ENCODE measurements at places on chromosomes 11 and 22.

DNA sequence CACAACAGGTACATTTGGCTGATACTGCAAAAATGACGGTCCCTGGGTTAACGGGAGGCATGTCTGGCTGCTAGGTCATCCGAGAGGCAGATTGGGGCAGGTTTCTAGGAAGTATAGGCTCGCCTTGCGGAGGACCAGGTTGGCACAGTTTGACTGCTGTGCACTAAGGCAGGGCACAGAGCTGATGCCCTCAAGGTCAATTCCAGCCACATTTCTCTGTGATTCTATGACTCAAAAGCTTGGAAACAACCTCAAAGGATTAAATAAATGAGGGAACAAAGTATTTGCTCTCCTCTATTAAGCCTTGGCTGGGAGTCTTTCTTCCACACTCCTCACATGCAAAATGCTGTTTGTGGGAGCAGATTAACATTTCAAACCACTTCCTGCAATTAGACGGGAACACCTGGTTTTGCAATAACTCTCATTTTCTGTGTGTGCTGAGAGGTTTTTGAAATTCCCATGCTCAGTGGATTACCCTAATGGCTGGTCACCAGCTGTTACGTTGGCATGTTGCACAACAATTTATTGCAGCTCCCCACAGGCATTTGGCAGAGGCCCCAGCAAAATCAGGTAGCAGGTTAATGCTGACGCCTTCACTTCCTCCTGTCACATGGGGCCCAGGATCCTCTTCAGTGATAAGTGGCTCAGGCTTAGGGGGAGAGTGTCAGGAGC, 61.0 kb upstream of the PLET1 start:
- DNase-seq = no peak

- no peak for DNase-seq
Observed at GRCh38 chr11:68043349-68044144, 4.7 kb downstream of the TCIRG1 start.

DNA sequence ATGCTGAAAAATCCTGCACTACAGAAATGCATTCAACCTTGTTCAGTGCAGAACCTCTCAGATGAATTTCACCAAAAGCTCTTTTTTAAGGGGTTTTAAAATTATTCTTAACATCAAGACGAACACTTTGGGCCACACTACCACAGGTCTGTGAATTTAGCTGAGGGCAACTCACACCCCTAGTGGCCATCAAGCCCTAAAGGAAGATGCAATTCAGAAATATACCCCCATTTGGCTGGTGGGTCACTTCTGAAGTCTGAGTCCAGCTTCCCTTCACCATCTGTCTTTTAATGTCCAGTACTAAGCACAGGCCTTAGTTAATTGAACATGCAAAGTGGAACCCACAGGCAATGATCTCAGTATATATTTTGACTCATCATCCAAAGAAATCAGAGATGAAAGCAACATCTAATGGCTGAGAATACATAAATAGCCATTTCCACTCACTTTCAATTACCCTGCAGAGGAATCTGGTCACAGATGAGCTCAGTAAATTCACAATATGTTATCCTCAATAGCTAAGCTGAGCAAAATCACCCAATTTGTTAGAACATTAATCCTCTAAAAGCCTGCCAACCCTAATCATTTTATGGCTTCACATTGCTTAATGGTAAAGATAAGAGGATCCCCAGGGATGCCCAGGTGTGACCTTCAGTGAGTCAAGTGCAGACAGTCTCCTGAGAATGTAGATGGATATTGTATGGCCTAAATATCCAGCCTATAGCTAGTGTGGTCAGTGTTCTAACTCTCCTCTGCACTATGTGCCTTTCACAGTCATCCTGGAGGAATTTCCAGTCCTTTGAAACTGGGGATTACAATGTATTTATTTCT, 50.3 kb downstream of the FAM76B start:
- no peak for DNase-seq

GRCh38 chr11:68828155-68828931, 13.4 kb downstream of the CPT1A start:
- no peak for DNase-seq

GRCh38 chr22:42919199-42919598, 62.1 kb upstream of the ARFGAP3 start:
- DNase-seq = no peak

- DNase-seq = no peak
Observed at GRCh38 chr11:132692891-132693290, 839.4 kb downstream of the OPCML start.

DNA sequence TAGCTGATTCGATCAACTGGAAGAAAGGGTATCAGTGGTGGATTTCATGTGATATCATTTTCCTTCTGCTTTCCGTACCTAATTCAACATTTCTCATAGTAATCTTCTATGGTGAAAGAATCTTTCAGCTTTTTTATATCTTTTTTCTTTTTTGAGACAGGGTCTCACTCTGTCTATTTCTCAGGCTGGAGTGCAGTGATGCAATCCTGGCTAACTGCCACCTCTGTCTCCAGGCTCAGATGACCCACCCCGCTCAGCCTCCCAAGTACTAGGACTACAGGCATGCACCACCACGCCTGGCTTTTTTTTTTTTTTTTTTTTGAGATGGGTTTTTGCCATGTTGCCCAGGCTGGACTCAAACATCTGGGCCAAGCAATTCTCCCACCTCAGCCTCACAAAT, 18.6 kb upstream of the CHORDC1 start:
- DNase-seq = no peak

DNA sequence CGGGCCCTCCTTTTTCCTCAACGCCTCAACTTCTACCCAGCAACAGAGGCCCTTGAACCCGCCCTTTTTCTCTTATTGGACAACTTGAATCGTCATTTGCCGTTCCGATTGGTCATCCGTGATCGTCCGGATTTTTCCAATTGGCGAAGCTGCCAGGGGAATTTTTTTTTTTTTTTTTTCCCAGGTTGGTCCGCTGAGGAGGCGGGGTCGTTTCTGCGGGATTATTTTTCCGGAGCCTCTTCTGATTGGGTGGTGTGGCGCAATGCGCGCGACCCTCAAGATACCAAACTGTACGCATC, 465 bp upstream of the TTC9C start:
- peak; percentile 83 for DNase-seq

DNA sequence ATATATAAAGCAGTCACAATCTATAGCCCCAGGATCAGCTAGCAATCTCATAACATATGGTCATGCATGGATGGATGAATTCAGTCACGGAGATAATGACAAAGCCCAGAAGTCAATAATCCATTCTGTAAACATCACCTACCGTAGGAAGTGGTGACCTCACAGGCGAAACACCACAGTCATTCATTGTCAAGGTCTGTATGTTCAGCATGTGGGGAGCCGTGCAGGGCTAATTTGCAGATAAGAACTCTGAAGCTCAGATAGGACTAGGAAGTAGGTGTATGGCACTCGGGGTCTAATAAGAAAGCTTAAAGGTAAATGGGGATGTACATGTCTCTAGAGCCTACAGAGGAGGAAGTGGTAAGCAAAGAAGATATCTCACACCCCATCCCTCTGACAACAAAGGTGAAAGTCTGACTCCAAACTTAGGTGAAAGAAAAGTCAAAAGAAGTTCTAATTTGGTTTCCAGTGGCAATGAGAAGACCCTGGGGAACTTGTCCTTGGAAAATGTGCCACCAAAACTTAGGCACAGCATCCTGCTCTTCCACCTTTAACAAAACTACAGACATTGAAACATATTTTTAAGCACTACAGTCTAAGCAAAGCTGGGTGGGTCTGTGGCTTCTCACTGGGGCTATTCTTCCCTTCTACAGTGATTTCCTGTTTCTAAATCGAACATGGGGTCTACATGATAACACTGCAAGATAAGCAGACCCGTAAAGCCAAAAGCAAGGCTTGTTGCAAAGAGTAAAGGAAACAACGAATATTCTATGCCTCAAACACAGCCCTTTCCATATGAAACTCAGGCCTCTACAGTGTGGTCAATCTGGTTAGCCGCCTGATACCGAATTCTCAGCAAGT, 5.2 kb downstream of the CRTAM start:
- no peak for DNase-seq

GRCh38 chr11:124359566-124359965, 24.7 kb downstream of the OR8B2 start:
- no peak for DNase-seq

DNA sequence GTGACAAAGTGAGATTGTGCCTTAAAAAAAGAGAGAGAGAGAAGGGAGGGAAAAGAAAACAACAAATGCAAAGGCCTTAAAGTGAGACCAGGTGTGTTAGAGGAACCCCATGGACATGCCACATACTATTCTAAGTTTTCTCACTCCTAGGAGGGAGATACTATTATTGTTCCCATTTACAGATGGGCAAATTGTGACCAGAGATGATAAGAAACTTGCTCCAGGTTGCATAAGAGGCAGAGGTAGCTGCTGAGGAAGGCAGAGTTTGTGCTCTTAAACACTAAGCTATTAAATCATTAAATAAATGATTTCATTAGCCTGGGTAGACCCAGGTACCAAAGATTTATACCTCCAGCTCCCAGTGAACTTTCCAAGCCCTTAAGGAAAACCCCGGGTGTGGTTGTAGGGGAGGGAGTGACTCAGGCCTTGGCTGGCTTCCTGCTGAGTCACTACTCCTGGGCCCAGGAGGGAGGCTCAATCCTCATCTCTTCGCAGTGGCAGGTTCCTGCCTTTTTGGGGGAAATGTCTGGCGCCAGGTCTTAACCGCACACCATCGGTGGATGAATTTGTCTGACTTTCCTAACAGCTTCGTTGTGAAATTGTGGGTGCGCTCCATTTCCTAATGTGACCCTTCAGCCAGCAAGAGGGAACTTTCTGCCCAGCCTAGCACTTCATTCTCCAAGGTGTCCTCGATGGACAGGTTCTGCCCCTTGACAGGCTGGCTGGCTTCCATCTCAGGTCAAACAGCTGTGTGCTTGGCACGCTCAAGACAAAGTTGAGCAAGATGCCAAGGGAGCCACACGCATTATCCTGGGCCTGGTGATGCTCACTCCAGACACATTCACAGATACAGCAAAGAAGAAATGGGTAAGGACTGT, 33.4 kb upstream of the PTPRJ start:
- DNase-seq = no peak

DNA sequence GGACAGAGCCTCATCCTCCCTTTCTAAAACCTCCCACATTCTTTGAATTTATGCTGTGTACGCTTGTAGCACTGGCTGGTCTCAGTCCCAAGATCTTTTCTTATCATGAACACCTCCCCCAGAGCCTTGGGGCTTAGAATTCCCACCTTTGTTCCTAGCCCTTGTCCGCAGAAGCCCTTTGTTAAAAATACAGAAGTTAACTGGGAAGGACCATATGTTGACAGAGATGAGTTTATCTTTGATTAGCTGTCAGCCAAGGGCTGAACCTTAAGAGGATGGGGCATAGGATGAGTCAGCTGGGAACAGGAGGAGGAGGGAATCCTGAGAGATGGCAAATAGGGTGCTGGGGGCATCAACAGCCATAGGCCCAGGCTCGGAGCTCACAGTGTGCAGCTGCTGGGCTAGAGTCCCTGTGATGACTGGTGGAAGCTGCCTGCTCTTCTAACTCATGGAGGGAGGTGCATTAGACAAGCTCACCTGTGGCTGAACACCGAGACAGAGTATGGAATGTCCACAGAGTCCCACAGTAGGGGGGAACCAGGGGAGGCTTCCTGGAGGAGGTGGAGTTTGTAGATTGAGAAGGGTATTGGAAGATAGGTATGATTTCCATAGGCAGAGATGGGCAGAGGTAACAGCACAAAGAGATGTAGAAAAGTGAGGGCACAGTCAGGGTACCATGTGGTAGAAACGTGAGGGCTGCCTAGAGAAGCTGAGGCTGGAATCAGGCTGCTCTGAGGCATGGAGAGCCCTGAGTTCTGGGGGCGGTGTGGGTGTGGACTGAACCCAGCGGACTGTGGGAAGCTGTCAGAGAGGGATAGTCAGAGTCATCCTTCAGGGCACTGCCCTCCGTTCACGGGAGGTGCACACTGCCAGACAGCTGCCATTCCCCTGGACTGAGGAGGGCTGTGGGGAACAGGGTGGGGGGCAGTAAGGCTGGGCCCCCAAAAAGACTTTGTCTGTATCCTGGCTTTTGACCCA, 9.9 kb downstream of the MICAL2 start:
- no peak for DNase-seq

DNA sequence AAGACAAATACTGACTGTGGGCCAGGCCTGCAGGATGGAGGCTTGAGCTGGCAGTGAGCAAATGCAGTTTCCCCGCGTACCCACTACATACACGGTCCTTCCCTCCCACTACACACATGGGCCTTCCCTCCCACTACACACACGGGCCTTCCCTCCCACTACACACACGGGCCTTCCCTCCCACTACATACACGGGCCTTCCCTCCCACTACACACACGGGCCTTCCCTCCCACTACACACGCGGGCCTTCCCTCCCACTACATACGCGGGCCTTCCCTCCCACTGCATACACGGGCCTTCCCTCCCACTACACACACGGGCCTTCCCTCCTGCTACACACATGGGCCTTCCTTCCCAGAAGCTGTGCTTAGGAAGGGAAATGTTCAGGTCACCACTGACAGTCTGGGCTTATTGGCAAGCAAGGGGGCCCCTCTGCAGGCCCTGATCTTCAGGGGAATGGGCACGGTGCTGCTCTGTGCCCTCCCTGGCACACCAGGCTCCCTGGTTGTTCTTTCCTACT, 10.8 kb downstream of the DNAL4 start:
- no peak for DNase-seq

DNA sequence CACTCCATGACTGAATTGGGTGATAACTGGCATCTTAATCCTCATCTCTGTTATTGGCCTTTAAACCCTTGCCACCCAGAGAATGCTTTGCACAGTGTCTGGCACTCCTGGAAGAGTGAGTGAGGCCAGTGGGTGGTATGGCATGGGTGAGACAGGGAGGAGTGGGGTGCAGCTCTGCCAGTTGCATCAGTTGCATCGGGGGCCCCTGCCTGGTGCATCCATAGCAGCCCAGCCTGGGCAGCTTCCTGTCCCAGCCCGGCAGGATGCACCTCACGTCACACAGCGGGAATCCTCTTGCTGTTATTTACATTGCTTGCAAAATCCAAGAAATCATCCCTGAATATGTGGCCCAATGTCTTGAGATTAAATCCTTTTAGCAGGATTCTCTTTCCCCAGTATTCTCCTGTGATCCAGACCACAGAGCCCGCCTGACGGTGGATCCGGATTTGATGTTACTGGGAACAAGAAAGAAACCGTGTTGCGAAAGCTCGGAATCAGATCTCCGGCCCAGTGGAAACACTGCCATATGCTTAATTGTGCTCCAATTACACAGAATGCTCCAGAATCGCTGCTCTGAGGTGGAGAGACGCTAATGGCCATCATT, 37.6 kb upstream of the MN1 start:
- no peak for DNase-seq

DNA sequence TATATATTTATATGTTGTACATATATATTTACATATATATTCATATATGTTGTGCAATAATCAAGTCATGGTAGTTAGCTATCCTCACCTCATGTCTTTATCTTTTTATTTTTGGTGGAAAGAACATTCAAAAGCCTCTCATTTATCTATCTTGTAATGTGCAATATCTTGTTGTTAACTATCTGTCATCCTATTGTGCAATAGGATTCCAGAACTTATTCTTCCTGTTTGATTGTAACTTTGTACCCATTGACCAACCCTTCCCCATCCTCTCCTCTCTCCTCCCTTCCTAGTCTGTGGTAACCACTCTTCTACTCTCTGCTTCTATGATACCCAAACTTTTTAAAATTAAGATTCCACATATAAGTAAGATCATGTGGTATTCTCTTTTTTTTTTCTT, 115.6 kb upstream of the PDGFD start:
- DNase-seq = no peak

GRCh38 chr11:63882555-63883242, 34.3 kb downstream of the RCOR2 start:
- no peak for DNase-seq

GRCh38 chr11:1453611-1454034, 33.0 kb downstream of the MOB2 start:
- DNase-seq = peak; percentile 17

GRCh38 chr11:68160100-68160695, 39.0 kb upstream of the CHKA start:
- DNase-seq = no peak
